Fibroblast of gingiva (primary cell): ENCODE measurements at places on chromosomes 5 and 9.
A peak's percentile ranks its signal among the peaks of the same experiment; 100 is the strongest.

GRCh38 chr5:169390265-169390664 lies 89.3 kb upstream of the SLIT3 start:
- no peak for DNase-seq

- DNase-seq, result no peak
Measured at GRCh38 chr5:155106221-155106620, 92.7 kb downstream of the KIF4B start.

- peak; percentile 14 for DNase-seq
Measured at GRCh38 chr5:89282554-89283510, 399.8 kb upstream of the MEF2C start.

GRCh38 chr5:81754621-81755020 lies 3.7 kb upstream of the SSBP2 start:
- no peak for DNase-seq

- no peak for DNase-seq
Measured at GRCh38 chr5:41903382-41903891, 707 bp upstream of the RIMOC1 start.

DNA sequence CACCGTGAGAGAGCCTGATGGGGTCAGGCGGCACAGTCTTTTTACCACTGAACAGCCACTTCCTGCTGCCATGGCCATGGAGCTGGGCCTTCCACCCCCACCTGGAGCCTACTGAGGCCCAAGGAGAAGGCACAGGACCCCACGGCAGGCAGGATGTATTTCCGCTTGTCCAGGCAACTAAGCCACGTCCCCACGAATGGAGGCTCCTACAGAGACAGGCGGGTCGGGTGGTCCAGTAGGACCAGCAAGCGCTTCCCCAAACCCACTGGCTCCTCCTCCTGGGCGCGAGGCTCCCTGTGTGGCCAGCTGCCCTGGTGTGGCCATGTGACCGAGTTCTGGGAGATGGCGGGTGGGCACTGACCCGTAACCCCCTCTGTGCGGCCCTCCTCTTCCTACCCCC lies 66.5 kb downstream of the SECISBP2 start:
- DNase-seq, result no peak

GRCh38 chr9:134766587-134766986 lies 114.0 kb upstream of the FCN2 start:
- DNase-seq, result no peak

GRCh38 chr5:36763454-36763853 lies 113.1 kb upstream of the NIPBL start:
- no peak for DNase-seq

GRCh38 chr5:168844922-168845296 lies 265.7 kb upstream of the PANK3 start:
- no peak for DNase-seq

- DNase-seq, result no peak
Measured at GRCh38 chr9:117528225-117528624, 113.4 kb upstream of the ASTN2 start.

DNA sequence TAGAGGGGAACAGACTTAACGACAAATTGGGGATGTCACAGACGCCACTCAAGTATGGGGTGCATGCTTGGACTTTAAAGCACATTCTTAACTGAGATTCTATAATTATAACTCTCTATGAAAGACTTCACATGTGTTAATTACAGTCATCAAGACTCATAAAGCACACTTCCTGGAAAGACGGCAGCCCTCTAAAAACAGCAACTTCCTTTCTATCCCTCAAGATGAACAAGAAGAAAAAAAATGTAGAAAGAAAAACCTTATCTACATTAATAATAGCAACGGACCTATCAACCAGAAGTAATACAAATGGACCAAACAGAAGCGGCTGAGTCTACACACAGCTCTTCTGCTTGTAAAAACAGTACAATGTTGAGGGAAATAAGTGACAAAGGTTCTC lies 21.2 kb downstream of the GNAQ start:
- no peak for DNase-seq

GRCh38 chr5:51043745-51044144 lies 339.5 kb upstream of the ISL1 start:
- DNase-seq, result no peak

DNA sequence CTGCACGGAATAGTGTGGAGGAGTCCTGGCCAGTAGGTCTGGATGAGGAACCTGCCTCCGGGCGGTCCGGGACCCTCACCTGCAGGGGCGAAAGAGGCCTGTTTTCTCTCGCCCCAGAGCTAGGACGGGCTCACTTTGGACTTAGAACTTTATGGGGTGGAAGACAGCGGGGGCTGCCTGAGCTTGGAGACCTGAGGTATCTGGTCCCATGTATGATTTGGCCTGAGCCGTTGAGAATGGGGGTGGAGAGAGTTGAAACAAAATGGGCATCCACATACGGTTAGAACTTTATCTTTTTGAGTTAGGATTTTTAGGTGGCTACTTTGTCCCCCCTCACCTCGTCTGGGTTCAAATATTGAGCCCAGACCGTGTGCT lies 681 bp upstream of the ETF1 start:
- no peak for DNase-seq

GRCh38 chr5:72234265-72234700 lies 85.8 kb downstream of the MRPS27 start:
- peak; percentile 25 for DNase-seq

DNA sequence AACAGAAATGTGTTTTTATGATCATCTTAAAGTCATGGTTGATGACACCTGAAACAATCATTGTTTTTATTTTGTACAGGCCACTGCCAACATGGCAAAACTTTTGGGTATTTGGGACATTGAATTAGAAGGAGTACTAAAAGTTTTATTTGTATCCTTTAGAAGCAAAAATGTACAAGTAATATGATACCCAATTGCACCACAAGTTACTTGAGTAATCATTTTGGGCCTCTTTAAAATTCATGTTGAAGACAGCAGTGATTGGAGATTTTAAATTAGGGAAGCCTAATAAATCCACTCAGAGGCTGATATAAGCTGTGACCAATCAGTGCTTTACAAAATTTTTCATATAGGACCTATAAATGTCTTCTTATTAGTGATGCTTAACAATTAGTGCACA lies 212.9 kb downstream of the MARCHF11 start:
- peak; percentile 59 for DNase-seq

DNA sequence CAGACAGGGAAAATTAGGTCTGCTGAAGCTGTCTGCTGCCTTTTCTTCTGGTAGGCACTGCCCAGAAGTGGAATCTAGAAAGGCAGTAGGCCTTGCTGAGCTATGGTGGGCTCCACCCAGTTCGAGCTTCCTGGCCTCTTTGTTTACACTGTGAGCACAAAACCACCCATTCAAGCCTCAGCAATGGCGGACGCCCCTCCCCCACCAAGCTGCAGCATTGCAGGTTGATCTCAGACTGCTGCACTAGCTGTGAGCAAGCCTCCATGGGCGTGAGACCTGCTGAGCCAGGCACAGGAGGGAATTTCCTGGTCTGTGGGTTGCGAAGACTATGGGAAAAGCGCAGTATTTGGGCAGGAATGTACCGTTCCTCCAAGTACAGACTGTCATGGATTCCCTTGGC lies 18.5 kb downstream of the AGTPBP1 start:
- DNase-seq, result no peak

GRCh38 chr5:88792144-88792840 lies 90.7 kb downstream of the MEF2C start:
- DNase-seq, result no peak

- peak; percentile 18 for DNase-seq
Measured at GRCh38 chr5:55421074-55421529, 113.3 kb downstream of the MTREX start.

DNA sequence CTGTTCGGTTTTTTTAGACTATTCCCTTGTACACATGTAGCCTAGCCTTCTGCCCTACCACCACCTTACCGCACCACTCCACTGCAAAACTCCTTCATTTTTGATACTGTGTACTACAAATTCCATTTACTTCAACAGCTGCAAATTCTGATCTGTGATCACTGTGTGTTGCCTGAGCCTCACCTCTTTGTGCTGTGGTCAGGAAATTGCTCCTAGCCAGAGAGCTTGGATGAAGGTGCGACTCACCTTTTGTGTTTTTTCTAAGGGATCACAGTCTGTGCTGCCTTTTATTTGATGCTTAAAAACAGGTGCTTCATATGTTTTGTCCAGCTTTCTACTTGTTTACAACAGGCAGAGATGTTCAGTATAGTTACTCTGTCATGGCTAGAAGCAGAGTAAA lies 31.5 kb downstream of the CSNK1G3 start:
- DNase-seq, result no peak

- DNase-seq, result no peak
Measured at GRCh38 chr5:22488427-22488826, 364.7 kb downstream of the CDH12 start.

- no peak for DNase-seq
Measured at GRCh38 chr5:14716755-14717752, 52.5 kb downstream of the OTULIN start.

GRCh38 chr5:172407822-172408221 lies 46.5 kb downstream of the SH3PXD2B start:
- no peak for DNase-seq

- no peak for DNase-seq
Measured at GRCh38 chr5:65811885-65812284, 89.9 kb downstream of the NLN start.
